ENCODE measurements at places on chromosomes 12 and 14.

GRCh38 chr14:98230411-98230810, 1041.6 kb downstream of the BCL11B start:
- DNase-seq, result no peak

GRCh38 chr12:25200703-25201102, 5.7 kb downstream of the ETFRF1 start:
- no peak for DNase-seq

- DNase-seq, result no peak
Measured at GRCh38 chr14:77561881-77562280, 54.6 kb downstream of the SPTLC2 start.

DNA sequence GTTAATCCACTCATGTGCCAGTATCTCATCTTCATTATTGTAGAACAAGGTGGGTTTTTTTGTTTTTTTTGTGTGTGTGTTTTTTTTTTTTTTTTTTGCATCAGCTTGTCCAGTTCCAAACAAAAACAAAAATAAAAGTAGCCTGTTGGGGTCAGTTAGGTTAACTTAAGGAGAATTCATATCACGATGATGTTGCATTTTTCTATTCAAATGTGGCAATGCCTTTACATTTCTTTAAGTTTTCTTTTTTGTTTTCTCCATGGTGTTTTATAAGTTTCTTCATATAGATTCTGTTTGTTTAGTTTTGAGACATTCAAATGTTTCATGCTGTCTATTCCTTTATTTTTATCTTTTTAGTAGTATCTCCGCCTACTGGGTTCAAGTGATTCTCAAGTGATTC, 16.2 kb upstream of the CATSPERB start:
- DNase-seq, result no peak

DNA sequence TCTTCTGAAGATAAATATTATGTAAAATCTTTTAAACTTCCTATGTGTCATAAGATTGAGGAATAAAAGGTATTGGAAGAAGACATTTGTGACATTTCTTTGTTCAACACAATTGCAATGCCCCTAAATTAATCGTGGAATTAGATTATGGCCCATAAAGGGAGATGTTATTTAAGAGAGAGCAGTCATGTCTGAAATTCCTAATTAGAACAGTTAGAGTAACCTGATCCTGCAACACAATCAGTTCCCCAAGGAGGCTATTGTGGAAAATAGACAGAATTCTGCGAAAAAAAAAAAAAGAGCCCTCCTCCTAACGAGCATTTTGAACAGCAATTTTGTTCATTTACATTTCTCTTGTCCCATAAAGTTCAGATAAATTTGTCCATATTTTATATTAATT, 339.5 kb downstream of the PAWR start:
- no peak for DNase-seq

GRCh38 chr12:21725731-21726130, 48.8 kb downstream of the KCNJ8 start:
- DNase-seq, result no peak

DNA sequence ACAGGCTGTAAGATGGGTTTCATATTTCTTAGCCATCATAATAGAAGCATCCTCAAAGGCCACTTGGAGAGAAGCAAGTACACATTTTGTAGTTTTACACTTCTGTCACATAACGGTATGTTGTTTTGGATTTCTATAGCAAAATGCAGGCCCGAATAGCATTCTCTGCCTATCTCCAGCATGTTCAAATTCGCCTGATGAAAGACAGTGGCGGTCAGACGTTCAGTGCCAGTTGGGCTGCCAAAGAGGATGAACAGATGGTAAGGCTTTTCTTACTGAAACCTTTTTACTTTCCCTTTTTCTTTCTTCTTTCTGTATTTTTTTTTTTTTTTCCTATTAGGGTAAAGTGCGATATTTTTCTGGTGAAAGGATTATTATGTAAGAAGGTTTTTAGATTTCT, 110.5 kb downstream of the TTLL5 start:
- no peak for DNase-seq

DNA sequence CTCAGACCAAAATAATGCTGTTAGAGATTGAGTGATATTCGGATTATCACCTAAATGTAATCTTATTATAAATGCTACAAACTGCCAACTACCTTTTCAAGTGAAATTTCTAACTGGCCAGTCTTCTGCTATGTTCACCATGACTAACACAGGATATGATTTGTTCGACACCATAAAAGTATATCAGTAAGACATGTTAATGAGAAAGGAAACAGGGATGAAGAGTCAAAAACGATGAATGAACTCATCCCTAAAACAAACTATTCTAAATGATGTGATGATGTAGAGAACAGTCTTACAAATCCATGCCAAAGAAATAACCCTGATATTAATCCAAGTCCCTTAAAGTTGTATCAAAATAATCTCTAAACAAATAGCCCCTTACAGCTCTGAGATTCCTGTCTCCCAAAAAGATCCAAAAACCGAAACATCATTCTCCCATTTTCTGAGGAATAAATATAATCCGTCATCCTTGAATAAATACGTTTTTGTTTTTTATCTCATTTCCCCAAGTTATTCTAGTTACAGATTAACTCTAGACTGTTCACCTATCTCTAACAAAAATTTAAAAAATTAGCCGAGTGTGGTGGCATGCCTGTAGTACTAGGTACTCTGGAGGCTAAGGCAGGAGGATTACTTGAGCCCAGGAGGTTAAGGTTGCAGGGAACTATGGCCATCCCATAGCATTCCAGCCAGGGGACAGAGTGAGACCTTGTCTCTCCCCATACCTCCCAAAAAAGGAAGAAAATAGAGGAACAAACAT, 9.1 kb downstream of the SCAF11 start:
- no peak for DNase-seq

- DNase-seq, result no peak
Measured at GRCh38 chr14:94643316-94644101, 31.3 kb downstream of the SERPINA3 start.

DNA sequence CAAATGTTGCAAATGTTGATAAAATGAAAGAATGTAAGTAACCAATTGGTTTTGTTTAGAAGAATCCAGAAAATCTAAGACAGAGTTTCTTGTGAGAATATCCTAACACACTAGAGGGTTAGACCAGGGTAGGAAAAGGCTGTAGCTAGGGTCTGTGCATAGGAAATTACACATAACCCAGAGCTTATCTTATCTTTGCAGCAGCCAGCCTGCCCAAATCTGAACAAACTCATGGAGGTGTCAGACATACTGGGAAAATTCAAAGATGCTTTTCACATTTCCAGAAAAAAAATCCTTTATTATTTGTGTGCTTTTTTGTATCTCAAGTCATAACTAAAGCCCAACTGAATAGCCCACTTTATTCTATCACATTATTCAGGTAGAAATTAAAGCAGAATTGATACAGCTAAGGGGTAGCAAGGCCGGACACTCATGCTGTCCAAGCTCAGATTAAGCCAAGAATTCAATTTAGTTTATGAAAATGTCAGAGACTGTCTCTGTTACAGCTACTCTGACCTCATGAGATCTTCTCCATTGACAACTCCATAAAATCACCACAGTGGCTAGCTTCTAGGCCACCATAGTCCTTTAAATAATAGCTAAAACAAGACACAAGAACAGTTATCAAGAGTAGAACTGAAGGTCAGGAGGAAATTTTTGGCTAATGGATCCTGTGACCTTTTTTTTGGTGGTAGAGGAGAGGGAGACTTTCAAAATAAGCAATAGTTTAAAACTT, 169.6 kb upstream of the RASSF8 start:
- no peak for DNase-seq

DNA sequence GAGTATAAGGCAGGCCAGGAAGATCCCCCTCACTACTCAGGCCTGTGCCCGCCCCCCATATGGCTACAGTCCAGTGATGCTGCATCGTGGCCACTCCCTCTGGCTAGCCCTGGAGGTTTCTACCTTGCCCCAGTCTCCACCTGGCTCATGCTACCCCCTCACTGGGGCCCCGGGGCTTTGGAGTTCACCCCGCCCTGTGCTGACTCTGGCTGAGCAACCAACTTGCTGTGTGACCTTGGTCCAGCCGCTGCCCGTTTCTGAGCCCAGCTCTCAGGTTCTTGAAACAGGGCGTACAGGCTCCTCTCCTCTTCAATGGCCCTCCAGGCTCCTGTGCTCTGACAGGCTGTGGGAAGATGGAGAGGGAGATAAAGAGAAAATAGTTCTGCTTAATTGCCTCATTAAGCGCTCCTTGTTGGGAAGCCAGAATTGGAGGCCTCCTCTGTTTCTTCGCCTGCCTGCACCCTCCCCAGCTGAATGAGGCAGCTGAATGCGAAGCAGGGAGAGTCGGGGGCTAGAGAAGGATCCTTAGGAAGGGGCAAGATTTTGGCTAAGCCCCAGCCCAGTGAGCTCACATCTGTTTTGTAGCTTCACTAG, 138.2 kb upstream of the NCOR2 start:
- DNase-seq, result no peak

GRCh38 chr14:35932136-35932535, 106.0 kb downstream of the BRMS1L start:
- DNase-seq, result no peak

DNA sequence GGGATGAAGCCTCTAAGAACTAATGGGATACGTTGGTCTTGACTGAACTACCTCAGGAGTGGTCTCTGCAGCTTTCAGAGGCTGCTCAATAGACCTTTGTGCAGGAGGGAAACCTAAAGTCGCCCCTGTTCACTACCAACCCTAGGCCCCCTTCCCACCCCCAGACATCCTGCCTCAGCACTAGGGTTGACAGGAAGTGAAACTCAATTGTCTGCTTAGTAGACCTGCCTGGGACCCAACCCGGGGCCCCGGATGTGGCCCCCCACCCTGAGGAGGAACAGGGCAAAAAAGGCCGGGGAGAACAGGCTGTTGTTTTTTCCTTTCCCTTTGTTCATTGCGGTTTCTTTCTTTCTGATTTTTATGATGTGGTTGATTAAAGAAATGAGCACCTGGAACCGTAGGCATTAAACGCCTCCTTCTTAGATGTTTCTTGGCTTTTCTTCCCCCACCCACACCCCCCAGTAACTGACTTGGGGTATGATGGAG, 1.6 kb upstream of the DGKA start:
- peak; percentile 90 for DNase-seq

DNA sequence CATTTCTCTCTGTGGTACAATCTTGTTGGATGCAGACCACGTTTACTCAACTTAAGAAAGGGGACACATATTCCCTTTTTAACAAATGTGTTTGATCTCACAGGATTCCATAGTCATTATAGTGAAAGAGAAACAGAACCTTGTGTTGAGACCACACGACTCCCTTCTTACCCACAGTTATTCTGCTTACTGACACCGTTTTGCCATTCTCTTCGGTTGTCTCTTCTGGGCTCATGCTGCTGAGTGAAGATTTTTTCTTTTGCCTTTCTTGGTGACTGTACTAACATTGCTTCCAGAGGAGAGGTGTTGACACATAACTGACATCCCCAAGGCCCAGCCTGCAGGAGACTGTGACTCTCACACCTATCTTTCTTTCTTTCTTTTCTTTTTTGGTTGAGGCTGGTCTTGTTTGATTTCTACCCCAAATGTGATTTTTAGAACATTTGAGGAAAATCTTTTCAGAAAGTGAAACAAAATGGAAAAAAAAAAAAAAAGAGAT, 61.2 kb upstream of the OTOGL start:
- no peak for DNase-seq

- no peak for DNase-seq
Measured at GRCh38 chr12:32290411-32290810, 108.9 kb upstream of the FGD4 start.

DNA sequence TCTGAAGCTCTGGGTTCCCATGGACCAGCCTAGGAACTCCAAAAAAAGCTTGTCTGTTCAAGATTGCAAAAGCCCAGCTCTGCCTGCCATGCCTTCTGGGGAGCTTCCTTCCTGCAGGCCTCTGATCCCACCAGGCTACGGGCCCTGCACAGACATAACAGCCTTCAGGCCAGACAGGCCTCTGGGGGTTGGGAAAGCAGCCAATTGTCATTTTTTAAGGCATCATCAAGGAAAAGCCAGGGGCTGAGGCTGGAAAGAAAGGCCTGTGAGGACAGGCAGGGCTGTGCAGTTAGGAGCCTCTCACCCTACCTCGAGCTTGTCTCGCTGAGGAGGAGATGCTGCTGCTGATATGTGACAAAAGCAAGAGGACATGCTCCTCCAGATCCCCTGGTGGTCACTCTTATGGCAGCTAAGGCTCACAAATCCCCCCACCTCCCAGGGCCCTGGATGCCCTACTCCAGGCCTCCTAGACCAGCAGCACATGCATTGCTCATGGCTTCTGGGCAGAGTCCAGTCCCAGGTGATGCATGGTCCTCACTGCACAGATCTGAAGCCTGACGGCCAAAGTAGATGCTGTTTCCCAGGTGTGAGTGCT, 2.9 kb downstream of the TMEM229B start:
- no peak for DNase-seq

Data from stimulated activated CD4-positive, alpha-beta T cell treated with anti-CD3 and anti-CD28 coated beads, Interleukin-1b, Interleukin-23, amount 100 ng/mL, for 48 hours (primary cell).